ENCODE measurements at places on chromosomes 4 and X.

DNA sequence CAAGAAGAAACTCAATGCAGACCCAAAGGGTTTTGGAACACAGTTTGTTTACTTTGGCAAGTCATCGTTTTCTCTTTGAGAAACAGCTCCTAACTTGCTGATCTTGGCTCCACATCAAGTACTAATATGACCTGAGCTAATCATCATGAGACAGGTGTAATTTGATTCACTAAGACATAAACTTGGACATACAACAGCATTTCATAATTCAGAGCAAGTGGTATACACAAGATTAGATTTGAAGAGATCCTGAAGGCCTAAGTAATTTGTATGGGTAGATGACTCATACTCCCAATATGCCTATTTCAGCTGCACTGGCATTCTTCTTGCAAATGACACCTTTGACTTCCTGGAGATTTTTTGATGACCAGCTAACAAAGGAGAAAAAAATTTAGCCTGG lies 1521.7 kb downstream of the RPA4 start:
- DNase-seq = no peak

DNA sequence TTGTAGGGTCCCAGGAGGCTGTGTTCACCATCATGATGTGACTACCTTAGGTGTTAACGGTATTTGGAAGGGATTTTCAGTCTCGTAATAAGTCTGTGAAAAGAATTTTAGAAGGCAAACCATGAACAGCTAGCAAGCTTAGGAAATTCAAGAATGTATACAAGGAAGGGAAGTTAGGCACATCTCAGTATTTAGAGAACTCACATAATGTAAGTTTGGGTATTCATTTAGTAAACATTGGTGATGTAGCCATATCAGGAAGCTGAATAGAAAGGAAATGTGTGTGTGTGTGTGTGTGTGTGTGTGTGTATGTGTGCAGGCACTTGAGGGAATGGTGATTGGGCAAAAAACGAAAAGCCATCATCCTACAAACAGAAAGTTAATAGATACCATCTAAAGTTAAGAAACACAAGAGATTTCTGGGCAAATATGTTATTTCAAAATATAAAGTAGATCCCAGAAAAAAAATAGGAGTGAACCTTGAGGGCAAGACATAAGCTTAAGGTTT lies 34.7 kb upstream of the PRKX start:
- DNase-seq = no peak

- DNase-seq = no peak
Measured at GRCh38 chr4:107709916-107710315, 10.1 kb downstream of the PAPSS1 start.

DNA sequence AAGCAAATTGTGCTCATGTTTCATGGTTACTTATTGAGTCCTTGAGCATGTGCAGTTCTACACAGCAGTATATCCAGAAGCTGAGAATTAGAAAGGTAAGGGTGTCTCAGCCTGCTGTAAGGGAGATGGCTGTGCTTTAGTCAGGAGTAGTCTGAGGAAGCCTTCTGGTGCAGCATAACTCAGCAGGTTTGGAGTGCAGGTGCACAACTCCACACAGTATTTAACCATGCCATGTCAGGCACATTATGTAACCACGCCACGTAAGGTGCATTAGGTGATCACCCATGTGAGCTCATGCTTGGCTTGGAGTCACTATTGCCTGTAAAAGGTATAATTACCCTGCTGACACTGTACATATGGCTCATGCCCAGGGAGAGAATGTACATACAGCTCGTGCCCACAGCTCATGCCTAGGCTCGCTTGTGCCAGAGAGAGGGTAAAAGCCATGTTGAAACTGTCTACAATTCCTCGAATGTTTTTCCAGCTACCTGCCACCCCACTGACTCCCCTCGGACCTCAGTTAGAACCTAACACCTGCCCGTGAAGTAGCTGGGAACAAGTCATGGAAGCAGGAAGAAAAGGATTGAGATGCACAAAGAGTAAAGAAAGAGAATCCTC lies 37.8 kb downstream of the UCHL1 start:
- no peak for DNase-seq

DNA sequence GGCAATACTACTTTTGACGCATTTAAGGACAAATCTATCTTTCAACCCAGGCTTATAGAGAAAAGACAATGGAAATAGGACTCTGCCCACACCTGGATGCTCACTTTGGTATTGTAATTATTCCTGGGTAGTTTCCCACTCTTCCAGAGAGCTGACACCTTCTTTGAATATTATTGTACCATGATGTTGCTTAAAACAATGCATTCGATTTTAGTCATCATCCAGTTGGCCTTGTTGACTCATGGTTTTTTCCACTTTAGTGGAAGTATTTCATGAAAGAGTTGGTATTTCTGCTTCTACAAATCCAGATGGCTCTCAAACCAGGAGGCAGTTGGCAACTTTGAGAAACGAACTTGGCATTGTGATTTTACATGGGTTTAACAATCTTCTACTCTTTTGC lies 124.2 kb downstream of the ENOX2 start:
- no peak for DNase-seq

GRCh38 chr4:55636656-55636999 lies 530 bp upstream of the NMU start:
- DNase-seq = no peak

GRCh38 chr4:104217526-104217925 lies 277.2 kb downstream of the CXXC4 start:
- DNase-seq = no peak

GRCh38 chr4:1793496-1793840 lies 375 bp downstream of the FGFR3 start:
- peak; percentile 16 for DNase-seq

GRCh38 chr4:22129454-22130029 lies 181.0 kb upstream of the KCNIP4 start:
- no peak for DNase-seq
